ENCODE measurements at places on chromosomes 3 and 15.

GRCh38 chr3:23575697-23576096 is 230.1 kb upstream of the UBE2E1 start:
- no peak for DNase-seq

GRCh38 chr15:42908538-42908937 is 12.0 kb downstream of the TTBK2 start:
- no peak for DNase-seq

- no peak for DNase-seq
These were observed 522 bp downstream of the PDZRN3 start for GRCh38 chr3:73624017-73624820.

GRCh38 chr3:119194237-119195150 is 21.1 kb downstream of the UPK1B start:
- DNase-seq = no peak

GRCh38 chr3:127789990-127790881 is 32.1 kb downstream of the MGLL start:
- DNase-seq = no peak

All from right renal pelvis (tissue), 4 donors.